ENCODE measurements at places on chromosomes 7 and 10. TPM values are rescaled to one million over a fixed set of nuclear protein-coding genes. Genes with fewer than 3 reads are reported as not detected.

WIPF3 gene
- total RNA-seq, result not detected

KLF14 gene
- total RNA-seq, result not detected

LRRC18 gene
- total RNA-seq, result not detected

IGF2BP3 gene
- 1.3 TPM for total RNA-seq

PNLIPRP3 gene
- total RNA-seq, result not detected

TMEM139 gene
- total RNA-seq, result 0.41 TPM

TMEM196 gene
- not detected for total RNA-seq

COL26A1 gene
- total RNA-seq, result not detected

FRG2B gene
- total RNA-seq, result not detected

TRIL gene
- total RNA-seq, result not detected

TET1 gene
- total RNA-seq, result 2.8 TPM

MAP3K8 gene
- total RNA-seq, result 56.8 TPM

SEC31B gene
- 42.9 TPM for total RNA-seq

FBXO24 gene
- 1.3 TPM for total RNA-seq

ZNF33A gene
- total RNA-seq, result 27.1 TPM

AQP1 gene
- not detected for total RNA-seq

CDHR3 gene
- 0.30 TPM for total RNA-seq

DCLRE1A gene
- total RNA-seq, result 20.1 TPM

LSM5 gene
- total RNA-seq, result 88.6 TPM

WDR91 gene
- 9.3 TPM for total RNA-seq

FOXI2 gene
- not detected for total RNA-seq

GNG11 gene
- total RNA-seq, result not detected

PPP1R17 gene
- not detected for total RNA-seq

GBX1 gene
- not detected for total RNA-seq

PRR15 gene
- not detected for total RNA-seq

HOXA4 gene
- not detected for total RNA-seq

IFIT1 gene
- total RNA-seq, result 107 TPM

ZP3 gene
- 0.94 TPM for total RNA-seq

CARD11 gene
- total RNA-seq, result 196 TPM

WDR86 gene
- not detected for total RNA-seq

TLX1 gene
- total RNA-seq, result not detected

GSTO2 gene
- 1.3 TPM for total RNA-seq

ANAPC16 gene
- total RNA-seq, result 67.6 TPM

POLR2J2 gene
- 15.4 TPM for total RNA-seq

ATRNL1 gene
- 0.35 TPM for total RNA-seq

ZNF32 gene
- 6.5 TPM for total RNA-seq

ELAPOR2 gene
- total RNA-seq, result 2.3 TPM

CDK14 gene
- 0.23 TPM for total RNA-seq

UPK3B gene
- total RNA-seq, result 1.1 TPM

HSPA12A gene
- total RNA-seq, result not detected

GTF2IRD1 gene
- 0.20 TPM for total RNA-seq

NPY4R gene
- not detected for total RNA-seq

SFTPD gene
- total RNA-seq, result not detected

COBL gene
- not detected for total RNA-seq

SFRP4 gene
- total RNA-seq, result not detected

WNT8B gene
- 0.41 TPM for total RNA-seq

DENND2A gene
- not detected for total RNA-seq

PSMC2 gene
- 138 TPM for total RNA-seq

NEUROD6 gene
- not detected for total RNA-seq

MLXIPL gene
- not detected for total RNA-seq

AEBP1 gene
- 6.6 TPM for total RNA-seq

EGFR gene
- not detected for total RNA-seq

SYT15 gene
- 1.5 TPM for total RNA-seq

PTN gene
- total RNA-seq, result not detected

COL28A1 gene
- not detected for total RNA-seq

Data from activated CD8-positive, alpha-beta memory T cell treated with anti-CD3 and anti-CD28 coated beads, Interleukin-2, amount 10 ng/mL, durations not matched to agents 7 days and 5 days (primary cell).